ENCODE measurements at places on chromosomes 16 and 17.

GRCh38 chr16:69087161-69087581 lies 18.3 kb upstream of the HAS3 start:
- DNase-seq = no peak

DNA sequence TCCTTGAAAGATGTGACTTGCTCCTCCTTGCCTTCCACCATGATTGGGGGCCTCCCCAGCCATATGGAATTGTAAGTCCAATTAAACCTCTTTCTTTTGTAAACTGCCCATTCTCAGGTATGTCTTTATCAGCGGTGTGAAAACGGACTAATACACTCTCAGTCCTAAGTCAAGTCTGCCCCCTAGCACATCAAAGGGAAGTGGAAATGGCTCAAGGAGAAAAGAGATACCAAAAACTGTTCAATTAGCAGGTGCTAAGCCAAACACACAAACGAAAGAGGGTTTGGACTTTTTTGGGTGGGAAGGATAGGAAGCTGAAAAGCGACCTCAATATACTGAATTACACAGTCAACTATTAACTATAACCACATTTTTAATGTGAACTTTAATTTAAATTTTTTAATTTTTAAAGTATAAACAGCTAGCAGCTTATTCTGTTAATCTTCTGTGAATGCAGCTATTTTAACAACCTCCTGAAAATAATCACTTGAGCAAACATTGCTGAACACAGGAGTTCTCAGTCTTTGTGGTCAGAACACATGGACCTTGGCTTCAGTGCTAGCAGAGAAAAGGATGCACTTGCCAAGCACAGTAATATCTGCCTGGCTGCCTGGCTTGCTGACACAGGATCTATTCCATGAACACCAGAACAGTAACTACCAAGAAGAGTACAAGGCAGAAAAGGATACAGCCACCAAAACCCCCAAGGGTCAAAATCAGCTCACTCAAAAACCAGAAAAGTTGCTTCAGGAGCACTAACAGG lies 10.9 kb downstream of the ZNF18 start:
- no peak for DNase-seq

GRCh38 chr17:19263641-19264051 lies 26.5 kb downstream of the EPN2 start:
- no peak for DNase-seq

DNA sequence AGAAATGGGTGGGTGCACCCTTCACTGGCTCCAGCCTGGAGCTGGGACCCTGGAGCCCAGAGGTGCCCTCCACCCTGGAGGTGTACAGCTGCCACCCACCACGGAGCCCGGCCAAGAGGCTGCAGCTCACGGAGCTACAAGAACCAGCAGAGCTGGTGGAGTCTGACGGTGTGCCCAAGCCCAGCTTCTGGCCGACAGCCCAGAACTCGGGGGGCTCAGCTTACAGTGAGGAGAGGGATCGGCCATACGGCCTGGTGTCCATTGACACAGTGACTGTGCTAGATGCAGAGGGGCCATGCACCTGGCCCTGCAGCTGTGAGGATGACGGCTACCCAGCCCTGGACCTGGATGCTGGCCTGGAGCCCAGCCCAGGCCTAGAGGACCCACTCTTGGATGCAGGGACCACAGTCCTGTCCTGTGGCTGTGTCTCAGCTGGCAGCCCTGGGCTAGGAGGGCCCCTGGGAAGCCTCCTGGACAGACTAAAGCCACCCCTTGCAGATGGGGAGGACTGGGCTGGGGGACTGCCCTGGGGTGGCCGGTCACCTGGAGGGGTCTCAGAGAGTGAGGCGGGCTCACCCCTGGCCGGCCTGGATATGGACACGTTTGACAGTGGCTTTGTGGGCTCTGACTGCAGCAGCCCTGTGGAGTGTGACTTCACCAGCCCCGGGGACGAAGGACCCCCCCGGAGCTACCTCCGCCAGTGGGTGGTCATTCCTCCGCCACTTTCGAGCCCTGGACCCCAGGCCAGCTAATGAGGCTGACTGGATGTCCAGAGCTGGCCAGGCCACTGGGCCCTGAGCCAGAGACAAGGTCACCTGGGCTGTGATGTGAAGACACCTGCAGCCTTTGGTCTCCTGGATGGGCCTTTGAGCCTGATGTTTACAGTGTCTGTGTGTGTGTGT lies 46.8 kb downstream of the IL21R start:
- DNase-seq = no peak

- no peak for DNase-seq
These were observed 27.6 kb upstream of the ST6GALNAC2 start for GRCh38 chr17:76612977-76613851.

- no peak for DNase-seq
These were observed 401.3 kb downstream of the ZFHX3 start for GRCh38 chr16:72646615-72647014.
